ENCODE measurements at places on chromosomes 13 and 19.
A peak's percentile ranks its signal among the peaks of the same experiment; 100 is the strongest.

DNA sequence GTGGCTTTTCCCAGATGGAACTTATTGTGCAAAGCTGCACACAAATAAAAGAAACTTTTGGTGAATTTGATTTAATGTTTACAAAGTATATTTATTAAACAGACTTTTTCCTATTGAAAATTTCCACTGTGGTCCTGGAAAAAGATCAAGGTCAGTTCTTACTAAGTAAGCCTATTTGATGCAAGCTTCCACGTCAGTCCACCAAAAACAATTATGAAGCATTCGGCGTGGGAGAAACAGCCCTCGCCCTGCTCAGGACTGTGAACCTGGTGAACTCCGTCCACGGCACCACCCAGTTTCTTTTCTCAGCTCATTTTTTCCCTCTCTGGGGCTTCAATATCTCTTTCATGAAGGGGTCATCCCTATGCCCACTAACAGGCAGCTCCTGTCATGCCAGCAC, 149.8 kb downstream of the EFNB2 start:
- H3K27me3 ChIP-seq = no peaks in the 10 kb centered on the region
- no peak overlapping the region for H3K4me3 ChIP-seq
- DNase-seq = no peak
- H3K27ac ChIP-seq = no peak overlapping the region
- no peaks in the 10 kb centered on the region for H3K4me1 ChIP-seq
- no peaks in the 10 kb centered on the region for H3K36me3 ChIP-seq

DNA sequence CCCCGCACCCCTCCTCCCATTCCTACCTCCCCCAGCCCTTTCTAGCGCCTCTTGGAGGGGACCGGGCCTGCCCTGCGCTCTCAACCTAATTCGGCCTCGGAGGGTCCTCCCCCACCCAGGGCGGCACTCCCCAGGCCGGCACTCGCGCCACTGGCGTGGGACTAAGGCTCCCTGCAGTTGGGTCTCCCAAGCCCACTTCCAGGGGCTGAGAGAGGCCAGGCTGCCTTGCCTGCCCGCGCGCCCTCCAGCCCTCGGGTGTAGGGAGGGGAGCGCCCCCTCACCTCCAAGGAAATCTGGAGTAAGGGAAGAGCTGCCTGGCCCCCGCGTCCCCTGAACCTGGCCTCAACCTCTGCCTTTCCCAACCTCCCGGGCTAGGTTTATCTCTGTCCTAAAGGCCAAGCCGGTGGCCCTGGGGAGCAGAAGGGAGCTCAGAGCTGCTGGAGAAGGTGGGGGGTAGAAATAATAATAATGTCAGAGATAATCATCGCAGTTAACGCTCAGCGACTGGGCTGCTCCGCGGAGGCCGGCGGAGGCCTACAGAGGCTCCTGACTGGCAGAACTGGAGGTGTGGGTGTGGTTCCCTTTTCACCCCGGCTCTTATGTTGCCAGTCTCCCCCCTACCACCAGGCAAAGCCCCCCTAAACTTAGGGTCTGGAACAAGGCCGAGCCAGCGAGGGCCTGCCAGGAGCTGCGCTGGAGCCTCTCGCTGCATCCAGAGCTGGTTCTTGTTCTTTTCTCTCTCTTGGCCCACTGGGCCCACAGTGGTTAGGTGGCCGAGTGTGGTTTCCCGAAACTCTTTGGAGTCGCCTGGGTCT, 9.6 kb downstream of the ZIC2 start:
- H3K4me3 ChIP-seq = no peak overlapping the region
- H3K27ac ChIP-seq = no peak overlapping the region
- no peaks in the 10 kb centered on the region for H3K36me3 ChIP-seq
- H3K27me3 ChIP-seq = peaks cover 100% of the 10 kb centered on the region

DNA sequence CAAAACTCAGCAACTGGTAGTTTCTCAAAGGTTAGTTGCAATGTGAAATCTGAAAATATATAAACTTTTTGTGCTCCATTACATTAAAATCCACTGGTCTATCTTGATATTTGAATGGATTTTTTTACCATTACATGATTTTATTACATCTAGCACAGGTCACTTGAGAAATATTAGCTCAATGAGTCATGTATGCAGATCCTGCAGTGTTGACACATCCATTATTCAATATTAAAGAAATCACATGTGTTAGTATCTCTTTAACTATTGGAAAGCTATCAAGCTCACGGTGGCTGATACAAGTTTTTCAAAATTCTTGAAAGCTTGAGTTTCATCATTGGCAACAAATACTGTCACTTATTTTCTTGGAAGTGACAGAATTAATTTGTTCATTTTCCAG, 373.9 kb upstream of the TSHZ3 start:
- no peak overlapping the region for H3K4me3 ChIP-seq
- H3K4me1 ChIP-seq = no peaks in the 10 kb centered on the region
- no peak for DNase-seq
- no peaks in the 10 kb centered on the region for H3K36me3 ChIP-seq
- H3K27me3 ChIP-seq = no peaks in the 10 kb centered on the region

DNA sequence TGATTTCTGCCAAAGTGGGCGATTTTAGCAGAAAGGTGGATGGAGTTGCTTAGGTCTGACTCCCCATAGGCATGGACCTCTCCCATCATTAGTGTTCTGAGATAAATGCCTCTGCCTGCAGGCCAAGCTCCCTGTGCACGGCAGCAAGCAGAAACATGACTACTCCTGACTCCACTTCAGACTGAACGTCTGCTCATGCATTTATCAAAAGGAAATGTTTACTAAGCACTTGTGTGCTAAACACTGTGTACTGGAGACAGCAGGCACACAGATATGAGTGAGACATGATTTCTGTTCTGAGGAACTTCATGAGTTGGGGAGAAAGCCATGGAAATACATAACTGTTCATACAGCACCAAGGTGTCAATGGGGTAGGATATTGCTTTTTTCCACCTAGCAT, 149.6 kb downstream of the MIPEP start:
- peak overlapping the region; percentile 81 for H3K27ac ChIP-seq
- H3K27me3 ChIP-seq = no peaks in the 10 kb centered on the region
- H3K4me3 ChIP-seq = no peak overlapping the region
- H3K4me1 ChIP-seq = peaks cover 72% of the 10 kb centered on the region
- DNase-seq = no peak
- H3K36me3 ChIP-seq = no peaks in the 10 kb centered on the region

GRCh38 chr13:96662036-96662435, 332.2 kb downstream of the OXGR1 start:
- no peaks in the 10 kb centered on the region for H3K27me3 ChIP-seq
- H3K4me1 ChIP-seq = no peaks in the 10 kb centered on the region
- H3K4me3 ChIP-seq = no peak overlapping the region
- no peak overlapping the region for H3K27ac ChIP-seq

GRCh38 chr19:3179739-3180293, 1.2 kb downstream of the S1PR4 start:
- H3K4me1 ChIP-seq = peaks cover 17% of the 10 kb centered on the region
- no peak overlapping the region for H3K27ac ChIP-seq
- H3K36me3 ChIP-seq = no peaks in the 10 kb centered on the region
- H3K27me3 ChIP-seq = no peaks in the 10 kb centered on the region
- peak overlapping the region; percentile 14 for H3K4me3 ChIP-seq
- DNase-seq = peak; percentile 65

All from suprapubic skin (tissue), 4 donors.